MG63 (cell line): ENCODE measurements at places on chromosomes 5 and 9.

DNA sequence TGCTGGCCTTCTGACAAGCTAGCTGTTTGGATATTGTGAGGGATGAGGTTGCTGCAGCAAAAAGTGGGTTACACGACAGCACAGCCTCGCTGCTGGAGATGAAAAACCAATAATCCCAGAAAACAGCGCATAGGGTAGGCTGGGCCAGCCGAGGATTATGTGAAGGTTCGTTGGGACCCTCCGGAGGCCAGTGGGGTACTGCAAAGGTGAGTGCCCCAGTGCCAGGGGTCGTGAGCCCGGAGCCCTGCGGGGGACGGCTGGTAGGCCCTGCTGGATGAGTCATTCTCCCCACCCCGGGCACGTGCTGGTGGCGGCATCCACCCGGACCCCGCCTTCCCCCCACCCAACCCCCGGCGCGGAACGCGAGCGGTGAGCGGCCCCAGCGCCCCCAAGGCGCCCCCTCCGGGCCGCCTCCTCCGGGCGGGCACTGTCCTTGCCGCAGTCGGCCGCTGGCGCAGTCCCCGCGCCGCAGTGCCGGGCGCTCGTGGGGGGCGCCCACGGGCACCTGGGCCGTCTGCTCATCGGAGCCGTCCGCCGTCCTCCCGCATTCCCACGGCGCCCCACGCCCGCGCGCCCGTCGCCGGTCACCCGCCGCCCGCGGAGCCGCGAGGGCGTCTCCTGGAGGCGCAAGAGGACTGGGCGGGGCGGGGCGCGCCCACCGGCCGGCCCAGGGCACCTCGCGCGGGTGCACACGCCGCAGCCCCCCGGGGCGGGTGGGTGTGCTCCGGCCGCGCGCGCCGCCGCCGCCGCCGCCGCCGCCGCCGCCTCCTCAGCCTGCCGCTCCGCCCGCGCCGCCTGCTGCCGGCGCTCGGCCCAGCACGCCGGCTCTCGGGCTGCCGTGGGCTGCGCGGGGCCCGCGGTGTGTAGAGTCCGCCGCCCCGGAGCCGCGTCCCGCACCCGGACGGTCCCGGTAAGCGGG lies at the start of gene PHF24:
Gene PHF24, plus strand, starts transcription at position 794 of the 919 bp plus-strand sequence. CDS start 13,014 bp downstream, outside the sequence.
- no peak for DNase-seq

DNA sequence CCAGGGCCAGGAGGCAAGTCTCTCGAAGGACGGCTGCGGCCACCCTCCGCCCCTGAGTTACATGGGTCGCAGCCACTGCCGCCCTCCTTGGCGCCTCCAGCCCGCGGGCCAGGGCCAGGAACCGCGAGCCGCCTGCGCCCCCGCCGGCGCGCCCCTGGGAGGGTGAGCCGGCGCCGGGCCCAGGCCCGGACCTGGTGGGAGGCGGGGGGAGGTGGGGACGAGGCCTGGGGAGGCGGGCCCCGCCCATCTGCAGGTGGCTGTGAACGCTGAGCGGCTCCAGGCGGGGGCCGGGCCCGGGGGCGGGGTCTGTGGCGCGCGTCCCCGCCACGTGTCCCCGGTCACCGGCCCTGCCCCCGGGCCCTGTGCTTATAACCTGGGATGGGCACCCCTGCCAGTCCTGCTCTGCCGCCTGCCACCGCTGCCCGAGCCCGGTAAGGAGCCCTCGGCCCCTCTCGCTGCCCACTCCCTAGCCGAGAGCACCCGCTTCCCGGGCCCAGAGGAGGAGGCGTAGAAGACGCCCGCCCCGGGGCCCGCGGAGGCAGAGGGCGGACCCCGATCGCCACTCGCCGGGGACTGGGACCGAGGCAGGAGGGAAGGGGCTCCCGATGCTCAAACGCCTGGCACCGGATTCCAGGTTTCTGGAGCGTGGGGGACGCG lies at the start of gene ASS1:
Gene ASS1, plus strand, starts transcription at position 397 of the 657 bp plus-strand sequence. CDS start 7,268 bp downstream, outside the sequence.
- DNase-seq = peak; percentile 87

DNA sequence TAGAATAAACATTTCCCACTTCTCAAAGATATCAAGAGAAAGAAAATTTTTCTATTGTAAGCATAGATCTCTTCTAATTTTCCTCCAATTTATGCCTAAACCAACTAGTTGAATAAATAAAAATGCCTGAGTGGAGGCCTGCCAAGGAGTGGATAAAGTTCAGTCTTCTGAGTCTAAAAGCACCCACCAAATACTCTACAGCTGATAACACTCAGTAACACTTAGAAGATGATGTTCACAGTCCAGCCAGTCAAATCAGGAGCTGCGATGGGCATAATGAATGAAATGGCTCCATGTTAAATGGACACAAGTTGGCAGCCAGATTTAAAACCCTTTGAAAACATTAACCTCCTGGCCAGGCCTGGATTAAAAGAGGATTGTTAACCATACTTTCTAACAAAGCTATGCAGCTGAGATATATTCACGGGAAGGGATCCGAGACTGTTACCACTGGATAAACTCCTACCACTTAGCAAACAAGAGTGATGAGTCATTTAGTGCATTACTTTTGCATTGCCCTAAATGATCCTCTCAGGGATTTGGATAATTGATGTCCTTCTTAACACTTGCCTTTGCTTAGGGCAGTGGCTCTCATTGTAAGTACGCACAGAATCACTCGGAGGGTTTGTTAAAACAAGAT lies 63.7 kb upstream of the CCDC112 start:
- no peak for DNase-seq

- no peak for DNase-seq
Measured at GRCh38 chr9:125470767-125471580, 209.3 kb downstream of the GAPVD1 start.

- no peak for DNase-seq
Measured at GRCh38 chr5:128613128-128613527, 75.1 kb upstream of the FBN2 start.

DNA sequence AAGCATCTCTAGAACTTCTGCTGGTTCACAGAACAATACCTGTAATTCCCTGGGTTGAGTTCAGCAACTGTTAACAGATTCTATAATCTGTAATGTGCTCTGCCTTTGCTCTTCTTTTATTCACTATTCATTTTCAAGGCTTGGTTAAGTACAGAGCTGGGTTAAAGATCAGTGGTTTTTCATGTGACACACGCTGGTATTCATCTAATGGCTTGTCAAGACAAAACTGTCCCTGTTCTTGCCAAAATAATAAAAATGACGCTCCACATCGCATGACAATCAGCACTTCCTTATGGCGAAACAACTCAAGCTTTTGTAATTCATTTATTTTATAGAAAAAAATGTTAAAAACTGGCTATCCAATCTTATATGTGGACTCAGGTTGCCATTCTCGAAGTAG lies 137.9 kb downstream of the BNC2 start:
- DNase-seq = no peak

DNA sequence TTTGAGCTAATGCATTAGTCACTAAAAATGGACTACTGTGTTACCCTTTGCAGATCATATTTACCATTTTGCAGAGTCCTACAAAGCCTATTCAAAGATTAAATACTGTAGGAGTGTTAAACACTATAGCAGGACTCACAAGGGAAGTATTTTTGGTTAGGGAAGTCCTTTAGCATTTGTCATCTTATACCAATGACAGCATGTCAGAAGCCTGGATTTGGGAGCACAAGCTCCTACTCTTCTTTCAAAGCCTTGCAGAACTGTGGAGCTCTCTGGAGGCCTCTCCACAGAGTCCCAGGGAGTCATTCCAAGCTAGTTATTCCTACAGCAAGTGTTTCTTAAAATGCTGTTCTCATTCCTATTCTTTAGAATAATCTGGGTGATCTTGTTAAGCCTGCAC lies 288.8 kb downstream of the PIK3R1 start:
- no peak for DNase-seq

DNA sequence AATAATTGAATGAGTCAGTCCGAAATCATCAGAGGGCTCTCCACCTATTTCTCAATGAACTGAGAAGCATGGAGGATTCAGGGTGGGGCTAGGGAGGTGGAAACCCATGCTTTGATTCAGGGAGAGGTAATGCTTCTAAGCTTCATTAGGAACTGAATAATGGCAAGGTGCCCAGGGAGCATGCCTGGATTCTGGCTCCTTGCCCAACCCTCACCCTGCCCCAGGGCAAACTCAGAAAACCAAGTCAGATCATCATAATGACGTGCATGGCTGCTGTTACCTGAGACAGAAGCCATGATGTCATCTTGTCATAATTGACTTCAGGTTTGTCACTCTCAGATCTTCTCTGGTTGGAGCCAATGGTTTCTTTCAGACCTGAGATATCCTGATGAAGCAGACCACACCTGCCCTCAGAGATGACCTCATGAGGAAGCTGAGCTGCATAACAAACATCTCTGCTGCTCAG lies 199.6 kb downstream of the SYK start:
- DNase-seq = peak; percentile 65

- DNase-seq = no peak
Measured at GRCh38 chr5:179336126-179336870, 9.0 kb downstream of the ADAMTS2 start.

DNA sequence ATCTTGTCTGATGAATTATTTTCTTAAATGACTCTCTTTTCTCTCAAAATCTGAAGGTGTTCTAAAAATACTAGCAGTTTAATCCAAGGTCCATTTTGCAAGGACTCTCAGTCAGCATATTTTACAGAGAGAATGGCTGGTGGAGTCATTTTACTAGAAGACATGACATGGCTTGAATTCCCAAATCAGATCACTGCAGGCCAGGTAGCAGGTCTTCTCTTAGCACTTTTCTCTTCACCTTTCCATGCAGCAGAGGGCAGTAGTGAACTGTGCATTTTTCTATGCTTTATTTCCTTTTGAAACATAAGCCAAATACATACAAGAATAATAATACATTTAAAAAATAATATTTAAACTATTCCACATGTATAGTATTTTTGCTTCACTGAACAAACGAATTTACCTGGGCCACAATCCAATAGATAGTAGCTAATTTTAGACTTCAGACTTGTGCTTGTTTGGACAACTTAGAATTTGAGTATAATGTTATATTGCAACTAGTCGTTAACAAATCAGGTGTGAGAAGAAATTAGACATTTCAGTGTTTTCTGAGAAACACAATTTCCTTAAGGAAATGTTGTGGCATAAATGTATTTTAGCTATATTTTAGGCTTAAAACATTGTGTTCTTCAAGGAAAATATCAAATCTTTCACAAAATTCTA lies 289.4 kb upstream of the DAB2 start:
- peak; percentile 13 for DNase-seq

DNA sequence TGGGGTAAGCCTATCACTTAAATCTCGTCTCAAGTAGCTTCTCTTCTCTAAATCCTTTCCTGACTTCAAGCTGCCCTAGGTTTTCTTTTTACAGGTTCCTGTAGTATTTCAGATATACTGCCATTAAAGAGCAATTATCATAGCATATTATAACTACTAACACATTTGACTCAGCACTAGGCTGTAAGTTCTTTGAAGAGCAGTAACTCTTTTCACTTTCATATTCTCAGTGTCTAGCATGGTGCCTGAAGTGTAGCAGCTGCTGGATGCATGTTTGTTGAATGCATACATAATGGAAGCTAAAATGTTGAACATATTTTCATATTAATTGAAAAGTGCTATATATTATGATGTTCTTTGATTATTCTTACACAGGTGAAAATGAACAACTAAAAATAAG lies 22.5 kb downstream of the CCDC152 start:
- no peak for DNase-seq

DNA sequence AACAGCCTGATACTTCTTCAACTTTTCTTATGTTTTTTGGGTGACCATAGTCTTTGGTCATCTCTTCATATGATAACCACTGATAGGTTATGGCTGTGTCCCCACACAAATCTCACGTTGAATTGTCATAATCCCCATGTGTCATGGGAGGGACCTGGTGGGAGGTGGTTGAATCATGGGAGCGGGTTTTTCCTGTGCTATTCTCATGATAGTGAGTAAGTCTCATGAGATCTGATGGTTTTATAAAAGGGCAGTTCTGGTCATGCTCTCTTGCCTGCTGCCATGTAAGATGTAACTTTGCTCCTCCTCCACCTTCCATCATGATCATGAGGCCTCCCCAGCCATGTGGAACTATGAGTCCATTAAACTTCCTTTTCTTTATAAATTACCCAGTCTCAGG lies 8.7 kb downstream of the RHOBTB3 start:
- no peak for DNase-seq

- no peak for DNase-seq
Measured at GRCh38 chr5:76487821-76488220, 84.7 kb downstream of the IQGAP2 start.

DNA sequence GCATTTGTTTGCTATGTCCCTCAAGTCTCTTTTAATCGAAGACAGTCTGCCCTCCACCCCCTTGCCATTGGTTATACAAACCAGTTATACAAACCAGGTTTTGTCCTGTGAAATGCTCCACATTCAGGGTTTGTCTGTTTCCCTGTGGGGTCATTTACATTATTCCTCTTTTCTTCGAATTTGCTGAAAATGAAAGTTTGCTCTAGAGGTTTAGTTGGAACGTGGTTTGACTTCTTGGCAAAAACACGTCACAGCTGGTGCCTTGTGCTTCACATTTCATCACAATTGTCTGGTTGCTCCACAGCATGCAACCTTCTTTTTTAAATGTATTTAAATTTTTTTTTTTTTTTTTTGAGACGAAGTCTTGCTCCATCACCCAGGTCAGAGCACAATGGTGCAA lies 4.2 kb upstream of the HAVCR2 start:
- DNase-seq = no peak

DNA sequence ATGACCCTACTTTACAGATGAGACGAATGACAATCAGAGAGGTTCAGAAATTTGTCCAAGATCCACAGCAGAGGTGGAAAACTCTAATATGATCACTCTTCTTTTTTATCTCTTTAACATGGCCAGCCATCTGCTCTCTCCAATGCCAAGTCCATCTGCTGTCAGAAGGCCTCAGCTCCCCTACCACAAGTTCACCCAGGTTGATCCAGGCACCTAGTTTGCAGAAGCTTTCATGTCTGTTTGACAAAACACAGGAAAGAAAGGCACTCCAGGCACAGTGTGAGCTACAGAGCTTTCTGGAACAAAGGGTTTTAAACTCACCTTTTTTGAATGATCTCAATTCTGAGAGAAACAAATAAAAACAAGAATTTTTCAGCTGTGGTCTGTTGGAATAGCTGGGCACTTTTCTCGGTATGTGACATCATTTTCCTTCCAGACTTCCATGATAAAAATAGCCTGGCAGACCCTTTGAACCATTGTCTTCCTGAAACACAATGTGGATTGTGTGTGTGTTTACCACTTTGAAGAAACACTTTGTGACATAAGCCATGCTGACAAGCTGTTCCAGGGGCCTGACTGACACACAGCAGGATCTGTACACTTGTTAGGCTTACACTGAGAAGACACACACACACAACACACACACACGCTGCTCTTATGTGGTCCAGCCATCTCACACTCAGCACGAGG lies 214.3 kb downstream of the AGTPBP1 start:
- DNase-seq = no peak

DNA sequence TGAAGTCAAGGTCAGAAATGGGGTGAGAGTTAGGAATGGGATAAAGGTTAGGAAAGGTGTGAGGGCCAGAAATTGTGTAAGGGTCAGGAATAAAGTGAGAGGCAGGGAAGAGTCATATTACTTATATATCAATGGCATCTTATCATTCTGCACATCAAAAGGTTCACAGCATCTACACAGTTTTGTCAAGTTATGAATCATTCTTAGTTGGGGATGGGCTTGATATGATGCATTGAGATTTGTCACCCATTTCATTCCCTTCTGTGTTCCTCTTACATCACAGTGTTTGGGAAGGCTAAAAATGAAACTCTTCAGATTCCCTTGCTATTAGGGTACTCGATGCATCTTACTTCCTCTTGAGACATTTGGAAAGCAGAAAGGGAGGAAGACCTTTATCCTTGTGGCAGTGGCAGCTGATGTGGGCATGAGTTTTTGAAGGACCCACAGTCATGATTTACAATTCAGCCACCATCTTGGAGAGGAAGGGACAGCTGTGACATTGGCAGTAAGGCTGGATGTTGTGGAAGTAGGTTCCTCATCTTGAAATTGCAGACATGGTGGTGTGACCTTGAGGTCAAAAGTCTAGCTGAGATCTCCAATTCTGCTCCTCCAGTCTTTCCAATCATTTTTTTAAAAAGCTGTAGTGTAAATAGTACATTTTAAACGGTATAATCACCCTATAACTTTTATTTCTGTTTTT lies 24.2 kb upstream of the NPR3 start:
- no peak for DNase-seq
